ENCODE measurements at places on chromosomes 7 and 10. TPM values are rescaled to one million over a fixed set of nuclear protein-coding genes. Genes with fewer than 3 reads are reported as not detected.

The SRRM3 gene
- 0.36 TPM for polyA plus RNA-seq

The DKK1 gene
- 325 TPM for polyA plus RNA-seq

The CALN1 gene
- not detected for polyA plus RNA-seq

The CYREN gene
- 50.3 TPM for polyA plus RNA-seq

The VPS41 gene
- polyA plus RNA-seq: 10.4 TPM

The PNLIPRP3 gene
- 39.7 TPM for polyA plus RNA-seq

The VPS37D gene
- 0.61 TPM for polyA plus RNA-seq

The LBX1 gene
- not detected for polyA plus RNA-seq

The GNGT1 gene
- not detected for polyA plus RNA-seq

The MYL10 gene
- not detected for polyA plus RNA-seq

The SPDYE9 gene
- polyA plus RNA-seq: not detected

The FEZF1 gene
- polyA plus RNA-seq: not detected

The ABCB8 gene
- 31.7 TPM for polyA plus RNA-seq

The CRHR2 gene
- not detected for polyA plus RNA-seq

Measured in mammary epithelial cell (primary cell).